ENCODE measurements at places on chromosomes 4 and X.

DNA sequence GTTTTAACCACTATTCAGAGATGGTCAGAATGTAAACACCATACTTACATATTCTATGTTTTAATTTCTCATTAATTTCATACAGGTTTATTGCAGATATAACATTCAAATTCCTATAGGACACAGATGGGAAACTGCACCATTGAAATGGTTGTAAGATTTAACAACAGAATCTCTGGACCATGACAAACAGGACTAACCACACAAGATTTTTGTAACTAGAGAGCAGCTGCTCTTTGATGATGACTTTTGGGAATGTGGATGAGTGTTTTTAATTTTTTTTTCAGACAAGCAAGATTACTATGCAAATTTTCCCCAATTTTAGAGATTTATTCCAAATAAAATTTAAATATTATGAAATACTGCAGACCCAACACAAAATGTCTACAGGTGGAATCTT is 610.2 kb downstream of the PCDH18 start:
- DNase-seq = no peak

GRCh38 chr4:16636912-16637630 is 261.4 kb downstream of the LDB2 start:
- peak; percentile 49 for DNase-seq

DNA sequence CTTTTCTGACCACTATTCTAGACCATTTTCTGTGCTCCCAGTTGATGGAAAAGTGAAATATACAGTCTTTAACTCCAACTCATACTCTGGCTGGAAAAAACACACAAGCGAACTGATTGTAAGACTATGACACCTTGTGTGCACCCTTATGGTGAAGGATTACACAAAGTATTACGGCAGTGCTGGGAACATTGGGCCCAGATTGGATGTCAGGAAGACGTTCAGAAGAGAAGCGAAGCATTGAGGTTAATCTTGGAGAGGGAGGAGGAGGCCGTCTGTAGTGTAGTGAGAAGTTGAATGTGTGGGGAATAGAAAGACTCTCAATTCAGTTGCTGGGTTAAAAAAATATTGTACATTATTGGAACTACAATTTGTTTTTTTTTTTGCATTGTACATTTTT is 50.0 kb downstream of the GRIA2 start:
- no peak for DNase-seq

GRCh38 chr4:76251441-76252270 is at the start of gene FAM47E:
FAM47E (plus strand) TSS chr4:76251721; CDS start chr4:76251747, 26 bp downstream.
- DNase-seq = peak; percentile 47

- DNase-seq = peak; percentile 61
Measured at GRCh38 chr4:150126201-150126863, 48.1 kb downstream of the DCLK2 start.

DNA sequence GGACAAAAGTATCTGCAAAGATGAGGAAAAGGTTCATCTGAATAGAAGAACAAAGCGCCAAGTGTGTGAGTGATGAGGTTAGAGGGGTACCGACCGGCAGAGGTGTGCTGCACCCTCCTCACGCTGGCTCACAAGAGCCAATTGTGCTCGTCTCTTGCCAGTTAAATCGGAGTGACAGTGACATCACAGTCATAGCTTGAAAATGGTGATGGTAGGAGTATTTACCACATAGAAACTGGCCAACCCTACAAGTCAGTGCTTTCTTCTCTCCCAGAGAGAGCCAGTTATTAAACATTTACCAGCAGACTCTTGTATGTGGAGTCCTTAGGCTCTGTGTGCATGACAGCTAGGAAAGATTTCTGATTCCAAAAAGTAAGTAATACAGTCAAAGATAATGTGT is 32.4 kb downstream of the CLDN22 start:
- no peak for DNase-seq

- DNase-seq = peak; percentile 71
Measured at GRCh38 chr4:39353478-39354253, 12.5 kb downstream of the RFC1 start.

GRCh38 chr4:158580064-158580463 is 58.4 kb downstream of the RXFP1 start:
- DNase-seq = no peak

DNA sequence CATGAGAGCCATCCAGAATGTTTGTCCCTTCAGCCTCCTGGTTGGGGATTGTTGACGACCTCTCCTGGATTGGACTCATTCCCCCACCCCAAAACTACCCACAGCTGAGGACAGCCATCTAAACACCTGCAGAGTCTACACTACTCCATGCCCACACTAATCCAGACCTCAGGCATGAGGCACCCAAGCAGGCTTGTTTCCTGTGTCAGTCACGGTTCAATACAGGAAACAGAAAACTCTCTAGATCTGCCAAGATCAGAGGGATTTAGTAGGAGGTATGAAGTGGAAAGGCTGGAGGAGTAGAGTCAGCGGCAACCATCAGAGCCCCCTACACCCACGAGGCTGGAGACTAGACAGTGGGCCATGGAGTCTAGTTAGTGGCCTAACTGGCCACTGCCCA is 37.7 kb downstream of the HAND2 start:
- DNase-seq = no peak

DNA sequence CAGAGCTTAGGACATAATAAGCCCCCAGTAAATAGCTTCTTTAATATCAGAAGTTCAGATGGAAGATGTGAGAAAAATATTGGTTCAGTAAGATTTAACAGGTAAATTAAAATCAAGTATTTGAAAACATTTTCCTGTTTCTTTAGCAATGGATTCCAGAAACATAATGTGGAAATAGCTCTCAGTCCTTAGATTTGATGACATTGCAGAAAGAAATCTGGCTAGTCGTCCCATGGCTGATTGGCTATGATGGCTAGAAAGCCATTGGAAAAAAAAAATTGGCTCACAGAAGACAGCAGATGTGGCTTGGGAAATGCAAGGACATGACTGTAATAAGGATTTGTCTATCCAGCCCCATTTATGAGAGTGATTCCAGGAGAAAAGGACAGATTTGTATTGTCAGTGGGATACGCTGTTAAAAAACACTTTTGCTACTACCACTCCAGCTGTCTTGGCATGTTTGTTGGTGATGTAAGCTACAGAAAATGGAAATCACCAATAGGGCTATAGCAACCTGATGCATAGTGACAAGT is 78.3 kb downstream of the AR start:
- no peak for DNase-seq

- no peak for DNase-seq
Measured at GRCh38 chr4:66929748-66930147, 615.6 kb downstream of the CENPC start.

GRCh38 chr4:44861756-44862155 is 135.4 kb upstream of the GNPDA2 start:
- no peak for DNase-seq

GRCh38 chrX:10797466-10797865 is 177.1 kb upstream of the MID1 start:
- DNase-seq = no peak

GRCh38 chrX:83416273-83416672 is 91.8 kb upstream of the POU3F4 start:
- DNase-seq = peak; percentile 5

GRCh38 chrX:135384161-135384836 is 37.4 kb upstream of the SMIM10L2A start:
- no peak for DNase-seq

GRCh38 chrX:40434443-40434842 is 146.3 kb upstream of the ATP6AP2 start:
- DNase-seq = no peak

- DNase-seq = no peak
Measured at GRCh38 chrX:54030329-54030728, 13.9 kb downstream of the PHF8 start.

- no peak for DNase-seq
Measured at GRCh38 chrX:77447653-77448569, 722 bp downstream of the FGF16 start.

GRCh38 chrX:63350465-63350877 is 661 bp downstream of the SPIN4 start:
- peak; percentile 23 for DNase-seq

DNA sequence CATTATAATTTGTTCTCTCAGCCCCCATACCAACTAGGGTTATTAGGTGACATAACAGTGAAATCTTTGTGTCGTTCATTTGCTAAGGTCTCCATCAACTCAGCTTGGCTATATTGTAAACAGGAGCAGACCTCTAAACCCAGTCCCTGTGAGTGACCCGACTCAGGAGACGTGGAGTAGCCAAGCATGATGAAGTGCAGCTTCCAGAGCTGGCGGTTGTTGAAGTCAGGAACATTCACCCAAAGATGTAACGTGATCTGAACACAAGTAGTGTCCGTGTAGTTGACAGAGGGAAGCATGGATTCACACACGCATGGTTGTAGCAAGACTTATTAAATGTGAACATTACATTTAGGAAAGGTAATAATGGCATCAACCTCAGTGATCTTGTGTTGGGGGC is 102.3 kb downstream of the FAM193A start:
- no peak for DNase-seq

GRCh38 chr4:165915215-165915614 is 42.2 kb downstream of the TLL1 start:
- DNase-seq = no peak

- no peak for DNase-seq
Measured at GRCh38 chr4:15054541-15054940, 52.3 kb downstream of the CPEB2 start.

DNA sequence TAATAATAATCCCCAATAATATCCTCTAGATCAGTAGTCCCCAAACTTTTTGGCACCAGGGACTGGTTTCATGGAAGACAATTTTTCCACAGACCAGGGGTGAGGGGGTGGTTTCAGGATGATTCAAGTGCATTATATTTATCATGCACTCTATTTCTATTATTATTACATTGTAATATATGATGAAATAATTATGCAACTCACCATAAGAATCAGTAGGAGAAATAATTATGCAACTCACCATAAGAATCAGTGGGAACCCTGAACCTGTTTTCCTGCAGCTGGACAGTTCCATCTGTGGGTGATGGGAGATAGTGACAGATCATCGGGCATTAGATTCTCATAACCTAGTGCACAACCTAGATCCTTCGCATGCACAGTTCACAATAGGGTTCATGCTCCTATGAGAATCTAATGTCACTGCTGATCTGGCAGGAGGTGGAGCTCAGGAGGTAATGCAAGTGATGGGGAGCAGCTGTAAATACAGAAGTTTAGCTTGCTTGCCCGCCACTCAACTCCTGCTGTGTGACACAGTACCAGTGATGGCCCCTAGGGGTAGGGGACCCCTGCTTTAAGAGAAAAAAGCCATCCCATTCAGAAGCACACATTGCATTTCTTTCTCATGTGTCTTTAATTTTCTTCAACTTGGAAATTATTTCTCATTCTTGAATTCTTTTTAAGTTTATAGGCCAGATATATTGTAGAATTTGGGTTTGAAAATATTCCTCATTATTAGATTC is 16.0 kb upstream of the SH3RF1 start:
- no peak for DNase-seq

GRCh38 chr4:104971462-104971861 is 175.2 kb upstream of the TET2 start:
- no peak for DNase-seq

DNA sequence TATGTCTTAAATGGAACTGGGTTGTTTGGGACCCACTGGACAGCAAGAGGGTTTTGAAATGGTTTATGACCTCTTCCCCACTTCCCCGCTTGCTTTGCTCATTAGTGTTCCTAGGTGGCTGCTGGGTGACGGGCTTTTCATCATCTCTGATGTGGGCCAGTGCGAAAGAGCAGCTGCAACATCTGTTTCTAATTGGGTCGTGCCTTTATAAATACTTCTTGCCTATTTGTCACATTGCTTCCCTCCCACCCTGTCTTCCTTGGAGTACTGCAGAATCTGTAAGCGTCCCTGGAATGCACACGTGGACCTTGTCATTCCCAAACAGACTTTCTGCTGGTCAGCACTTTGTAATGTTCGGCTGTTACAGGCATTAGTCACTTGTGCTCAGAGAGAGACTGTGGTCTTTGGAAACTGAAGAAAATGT is 35.2 kb downstream of the SEPTIN11 start:
- peak; percentile 24 for DNase-seq

GRCh38 chrX:68443155-68443868 is 10.0 kb upstream of the OPHN1 start:
- DNase-seq = no peak

DNA sequence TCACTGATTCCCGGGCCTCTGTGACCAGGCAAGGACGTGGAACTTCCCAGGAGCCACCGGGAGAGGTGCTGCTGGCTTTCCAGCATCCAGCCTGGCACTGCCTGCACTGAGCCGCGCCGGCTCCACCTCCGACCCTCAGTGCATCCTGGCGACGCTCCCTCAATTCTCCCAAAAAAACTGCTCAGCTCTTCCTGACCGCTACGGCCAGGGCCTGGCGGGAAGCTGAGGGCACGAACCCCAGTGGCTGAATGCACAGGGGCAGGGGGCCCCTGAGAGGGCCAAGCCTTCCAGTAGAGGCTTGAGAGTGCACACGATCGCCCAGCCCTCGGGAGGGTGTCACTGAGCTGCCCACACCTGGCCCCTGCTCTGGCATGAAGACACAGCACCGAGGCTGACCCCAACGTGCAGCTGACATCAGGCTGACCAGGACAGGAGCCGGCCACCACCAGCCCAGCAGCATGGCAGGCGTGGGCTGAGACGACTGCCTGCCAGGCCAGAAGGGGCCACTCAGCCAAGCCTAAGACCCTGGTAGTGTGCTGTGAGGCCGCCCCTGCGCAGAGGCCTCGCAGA is 6.9 kb downstream of the CTBP1 start:
- no peak for DNase-seq

DNA sequence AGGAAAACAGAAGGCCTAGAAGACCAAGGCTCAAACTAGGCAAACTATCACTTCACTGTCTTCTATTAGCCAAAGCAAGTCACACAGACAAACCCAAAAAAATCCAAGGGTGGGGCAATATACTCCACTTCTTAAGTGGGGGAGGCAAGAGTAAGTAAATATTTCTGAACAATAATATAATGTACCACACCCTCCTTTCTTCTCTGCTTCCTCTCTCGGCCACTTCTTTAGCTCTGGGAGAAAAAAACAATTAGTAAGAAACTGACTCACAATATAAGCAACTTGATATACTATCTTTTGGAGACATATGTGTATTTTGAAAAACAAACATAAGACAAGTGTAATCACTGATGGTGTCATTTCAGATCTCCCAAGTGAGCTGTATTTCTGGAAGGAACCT is 14.8 kb downstream of the DCAF8L1 start:
- DNase-seq = no peak

- peak; percentile 47 for DNase-seq
Measured at GRCh38 chr4:73019462-73020047, 50.0 kb downstream of the COX18 start.

- no peak for DNase-seq
Measured at GRCh38 chr4:70488748-70489147, 16.8 kb downstream of the MUC7 start.

DNA sequence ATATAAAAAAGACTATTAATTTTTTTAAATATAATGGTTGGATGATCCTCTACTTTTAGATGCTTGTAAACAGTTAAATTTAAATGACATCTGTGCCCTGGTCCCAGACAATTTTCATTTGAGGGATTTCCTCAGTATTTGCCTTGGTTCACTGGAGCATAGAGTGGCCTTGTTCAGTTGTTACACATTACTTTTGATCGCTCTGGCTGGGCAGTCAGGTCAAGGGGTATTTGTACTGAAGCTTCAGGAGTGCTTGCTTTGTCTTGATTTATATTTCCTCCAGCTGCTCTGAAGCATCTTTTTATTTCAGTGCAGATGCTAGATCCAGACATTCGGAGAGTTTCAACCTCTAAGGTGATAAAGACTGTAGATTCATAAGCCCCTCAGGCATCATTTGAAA is 50.0 kb downstream of the COMMD8 start:
- no peak for DNase-seq

- DNase-seq = no peak
Measured at GRCh38 chrX:115393271-115393670, 103.8 kb downstream of the LUZP4 start.

Measured in pons (tissue), 1 donor.